ENCODE measurements at places on chromosomes 16 and 17.

DNA sequence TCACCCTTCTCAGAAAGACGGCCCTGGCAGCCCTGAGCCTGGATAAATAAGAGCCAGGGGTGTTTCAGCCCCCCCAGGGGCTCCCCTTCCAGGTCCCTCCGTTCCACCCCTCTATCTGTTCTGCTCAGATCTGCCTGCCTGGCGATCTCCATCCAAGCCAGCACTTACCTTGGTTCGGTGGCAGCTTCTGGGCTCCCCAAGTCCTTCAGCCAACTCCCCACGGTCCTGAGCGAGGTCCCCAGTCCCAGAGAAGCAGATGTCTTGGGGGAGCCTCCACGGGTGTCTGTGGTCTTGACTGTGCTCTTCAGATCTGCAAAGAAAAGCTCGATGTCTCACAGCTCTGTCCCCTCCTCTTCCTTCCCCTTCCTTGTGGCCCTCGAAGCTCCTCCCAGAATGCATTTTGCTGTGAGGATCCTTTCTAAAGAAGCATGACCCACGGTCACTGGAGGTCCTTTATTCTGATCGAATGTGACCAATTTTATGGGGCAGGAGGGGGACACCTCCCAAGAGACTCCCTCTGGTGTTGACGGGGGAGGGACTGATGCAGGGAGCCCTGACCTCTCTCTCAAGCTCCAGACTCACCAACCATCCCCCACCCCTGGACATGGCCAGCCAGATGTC lies at the start of gene PIK3R6:
Gene PIK3R6 (minus strand): TSS at position 314 of the 621 bp plus-strand sequence. CDS start 17,880 bp downstream, outside the sequence.
- no peak for DNase-seq

DNA sequence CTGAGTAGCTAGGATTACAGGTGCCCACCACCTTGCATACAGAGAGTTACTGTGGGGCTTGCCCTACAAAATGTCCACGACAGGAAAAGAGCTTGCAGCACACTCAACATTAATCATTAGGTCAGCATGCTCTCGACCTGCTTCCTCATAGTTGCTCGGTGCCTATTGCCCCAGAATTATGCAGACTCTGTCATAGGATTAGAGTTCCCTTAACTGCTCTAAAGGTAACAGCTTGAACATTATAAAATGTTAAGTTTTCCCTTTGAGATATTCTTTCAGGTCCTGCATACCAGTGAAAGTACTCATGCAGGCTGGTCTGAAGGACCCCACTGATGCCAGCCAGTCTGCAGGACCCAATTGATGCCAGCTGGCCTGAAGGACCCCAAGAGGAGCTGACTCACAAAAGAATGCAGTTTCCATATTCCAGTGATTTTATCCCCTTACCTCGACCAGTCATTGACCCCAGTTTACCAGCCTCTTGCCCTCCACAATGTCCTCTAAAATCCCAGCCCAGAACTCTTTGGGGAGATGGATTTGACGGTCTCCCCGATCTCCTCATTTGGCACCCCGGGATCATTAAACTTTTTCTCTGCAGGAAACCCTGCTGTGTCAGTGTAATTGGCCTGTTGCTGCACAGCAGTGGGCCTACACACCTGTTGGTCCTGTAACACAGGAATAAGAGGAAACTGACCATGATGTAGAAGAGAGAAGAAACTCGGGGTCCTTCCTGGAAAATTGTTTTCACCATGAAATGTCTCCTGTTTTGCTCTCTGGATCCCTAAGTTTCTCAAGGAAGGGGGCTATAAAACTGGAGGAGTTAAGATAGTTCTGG lies 10.6 kb downstream of the ICAM2 start:
- no peak for DNase-seq

DNA sequence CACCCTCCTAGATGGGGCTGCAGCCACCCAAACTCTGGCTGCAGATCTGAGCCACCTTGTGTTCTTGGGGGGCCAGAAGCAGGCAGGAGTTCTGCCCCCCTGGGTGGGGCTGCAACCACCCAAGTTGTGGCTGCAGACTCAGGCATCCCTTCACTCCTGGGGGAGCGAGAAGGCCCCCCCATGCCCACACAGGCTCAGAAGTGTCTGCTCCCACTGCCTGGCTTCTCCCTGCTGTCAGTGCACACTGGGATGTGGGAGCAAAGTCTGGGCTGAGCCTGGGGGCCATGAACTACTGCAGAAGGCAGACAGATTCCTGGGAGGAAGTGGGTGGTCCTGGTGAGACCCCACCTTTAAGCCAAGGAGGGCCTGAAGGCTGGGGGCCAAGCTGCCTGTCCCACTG lies 13.0 kb downstream of the MT1X start:
- no peak for DNase-seq

GRCh38 chr17:2609091-2609490 lies 15.6 kb downstream of the PAFAH1B1 start:
- DNase-seq: no peak

DNA sequence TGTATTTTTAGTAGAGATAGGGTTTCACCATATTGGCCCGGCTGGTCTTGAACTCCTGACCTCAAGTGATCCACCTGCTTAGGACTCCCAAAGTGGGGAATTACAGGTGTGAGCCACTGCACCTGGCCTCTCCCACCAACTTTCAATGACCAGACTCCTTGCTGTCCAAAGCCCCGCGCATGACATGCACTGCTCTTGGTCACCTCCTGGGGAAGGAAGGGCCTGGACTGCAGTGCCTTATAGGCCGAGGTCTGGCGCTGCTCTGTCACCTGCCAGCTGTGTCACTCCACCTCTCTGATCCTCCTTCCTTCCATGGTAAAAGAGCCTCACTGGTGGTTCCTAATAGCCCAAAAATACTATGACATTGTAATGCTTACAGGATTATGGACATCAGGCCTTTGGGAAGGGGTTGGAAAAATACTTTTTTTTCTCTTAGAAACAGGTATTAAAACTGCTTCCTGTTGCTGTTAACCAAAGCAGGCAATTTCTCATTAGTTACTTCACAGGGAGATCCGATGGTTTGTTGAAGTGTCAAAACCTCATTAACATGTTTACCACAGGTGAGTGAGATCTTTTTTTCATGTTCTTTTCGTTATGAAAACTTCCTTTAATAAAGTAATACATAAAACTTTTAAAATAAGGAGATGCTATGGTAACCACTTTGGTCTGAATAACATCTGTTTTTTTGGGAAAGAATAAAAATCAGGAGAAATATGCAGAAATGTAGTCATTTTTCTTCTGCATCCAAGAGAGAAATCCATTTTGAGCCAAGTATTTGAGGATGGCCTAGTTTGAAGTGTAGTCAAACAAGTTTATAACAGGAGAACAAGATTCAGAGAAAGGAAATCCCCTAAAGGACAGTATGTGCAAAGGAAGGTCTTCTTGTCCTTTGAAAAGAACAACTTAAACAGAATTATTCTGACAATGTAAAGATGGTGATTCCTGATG lies 35.5 kb downstream of the GRB7 start:
- no peak for DNase-seq

GRCh38 chr17:73722165-73722564 lies 77.9 kb upstream of the SDK2 start:
- no peak for DNase-seq

GRCh38 chr16:19657831-19658230 lies 60.2 kb downstream of the KNOP1 start:
- DNase-seq: no peak

Measured in HEK293T (cell line).